ENCODE measurements at places on chromosomes 7 and 10.

DNA sequence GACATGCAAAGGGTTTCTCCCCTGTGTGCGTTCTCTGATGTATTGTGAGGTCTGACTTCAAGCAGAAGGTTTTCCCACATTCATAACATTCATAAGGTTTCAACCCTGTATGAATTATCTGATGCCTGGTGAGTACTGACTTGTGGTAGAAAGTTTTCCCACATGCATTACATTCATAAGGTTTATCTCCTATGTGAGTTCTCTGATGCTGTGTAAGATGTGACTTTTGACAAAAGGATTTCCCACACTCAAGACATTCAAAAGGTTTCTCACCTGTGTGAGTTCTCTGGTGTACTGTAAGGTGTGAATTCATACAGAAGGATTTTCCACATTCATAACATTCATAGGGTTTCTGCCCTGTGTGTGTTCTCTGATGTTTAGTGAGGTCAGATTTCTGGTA is 45.1 kb downstream of the ZNF33B start:
- no peak for DNase-seq

- DNase-seq: no peak
Measured at GRCh38 chr7:31873816-31874597, 187.0 kb downstream of the PPP1R17 start.

- DNase-seq: no peak
Measured at GRCh38 chr7:112266595-112267270, 60.2 kb downstream of the ZNF277 start.

DNA sequence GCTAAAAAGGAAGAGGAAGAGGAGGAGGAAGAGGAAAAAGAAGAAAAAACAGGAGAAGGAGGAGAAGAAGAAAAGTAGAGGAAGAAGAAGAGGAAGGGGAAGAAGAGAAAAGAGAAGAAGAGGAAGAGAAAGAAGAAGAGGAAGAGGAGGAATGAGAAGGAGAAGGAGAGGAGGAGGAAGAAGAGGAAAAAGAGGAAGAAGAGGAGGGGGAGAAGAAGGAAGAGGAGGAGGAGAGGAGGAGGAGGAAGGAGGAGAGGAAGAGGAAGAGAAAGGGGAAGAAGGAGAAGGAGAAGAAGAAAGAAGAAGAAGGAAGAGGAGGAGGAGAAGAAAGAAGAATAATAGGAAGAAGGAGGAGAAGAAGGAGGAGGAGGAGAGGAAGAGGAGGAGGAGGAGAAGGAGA is 96.4 kb upstream of the GNA12 start:
- DNase-seq: no peak

- DNase-seq: no peak
Measured at GRCh38 chr7:13860734-13861133, 128.7 kb downstream of the ETV1 start.

DNA sequence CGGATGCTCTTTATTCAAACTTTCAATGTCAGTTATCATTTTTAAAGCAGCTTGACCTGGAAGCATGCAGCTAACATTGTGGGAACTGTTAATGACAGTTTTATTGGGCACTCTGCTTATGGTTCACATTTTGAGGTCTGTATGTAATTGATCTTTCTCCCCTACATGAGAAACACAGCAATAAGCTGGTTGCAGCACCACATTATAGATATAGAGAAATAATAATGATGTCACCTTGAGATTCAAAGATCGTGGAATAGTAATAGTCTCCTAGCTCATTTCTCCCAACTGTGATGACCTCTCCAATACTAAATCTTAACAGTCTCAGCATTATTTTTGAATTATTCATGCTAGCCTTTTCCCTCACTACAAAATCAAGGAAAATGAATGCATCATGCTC is 22.7 kb upstream of the MGMT start:
- DNase-seq: no peak

- no peak for DNase-seq
Measured at GRCh38 chr7:44893710-44894234, 8.4 kb upstream of the PURB start.

GRCh38 chr7:124032369-124033094 is at the start of gene TMEM229A:
TMEM229A (minus strand) TSS chr7:124033067; CDS start chr7:124033003, 64 bp downstream.
- peak; percentile 7 for DNase-seq

DNA sequence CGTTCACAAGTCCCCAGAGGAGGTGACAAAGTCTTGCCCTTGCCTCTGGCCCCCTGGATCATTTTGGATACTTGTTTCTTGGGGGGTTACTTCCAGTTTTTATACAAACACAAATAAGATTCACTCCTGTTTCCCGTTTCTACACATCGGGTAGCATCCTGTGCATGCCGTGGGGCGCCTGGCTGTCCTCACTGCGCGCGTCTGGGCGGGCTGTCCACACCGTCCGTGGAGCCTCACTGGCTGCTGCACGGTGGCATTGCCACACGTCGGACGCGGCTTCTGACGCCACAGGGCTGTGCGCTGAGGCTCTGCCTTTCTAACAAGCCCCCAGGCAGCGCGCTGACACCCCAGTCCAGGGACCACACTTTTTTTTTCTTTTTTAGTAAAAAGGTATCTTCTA is 18.4 kb downstream of the BNIP3 start:
- DNase-seq: no peak

DNA sequence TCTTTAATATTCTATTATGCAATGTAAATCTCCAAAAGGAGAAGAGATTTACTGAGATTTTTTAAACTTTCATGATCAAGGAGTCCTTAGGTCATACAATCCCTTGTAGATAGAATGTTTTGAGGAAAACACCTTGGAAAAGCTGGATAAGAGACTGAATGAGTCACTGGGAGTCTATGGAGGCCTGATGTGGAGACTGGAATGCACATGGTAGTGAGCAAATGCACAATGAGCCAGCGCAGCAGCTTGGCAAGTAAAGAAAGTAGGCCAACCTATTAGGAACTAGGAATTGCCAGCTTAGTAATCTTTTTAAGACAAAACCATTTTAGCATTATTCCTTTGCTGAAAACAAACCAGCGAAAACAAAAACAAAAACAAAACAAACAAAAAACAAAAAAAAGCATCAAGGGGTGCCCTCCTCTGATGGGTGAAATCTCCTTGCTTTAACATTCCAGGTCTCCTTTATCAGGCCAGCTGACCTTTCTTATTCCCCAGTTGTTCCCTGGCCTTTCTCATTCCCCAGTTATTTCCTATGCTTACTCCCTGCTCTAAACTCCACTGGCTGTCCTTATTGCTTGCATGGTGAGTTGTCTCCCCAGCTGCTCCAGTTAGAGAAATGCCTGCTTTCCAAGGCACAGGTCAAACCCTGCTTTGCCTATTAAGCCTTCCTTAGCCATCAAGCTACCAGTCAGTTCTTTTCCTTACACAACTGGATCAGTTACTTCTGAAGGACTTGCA is 135.8 kb downstream of the PLCE1 start:
- no peak for DNase-seq

GRCh38 chr10:12252882-12253546 is 57.0 kb downstream of the CDC123 start:
- no peak for DNase-seq

DNA sequence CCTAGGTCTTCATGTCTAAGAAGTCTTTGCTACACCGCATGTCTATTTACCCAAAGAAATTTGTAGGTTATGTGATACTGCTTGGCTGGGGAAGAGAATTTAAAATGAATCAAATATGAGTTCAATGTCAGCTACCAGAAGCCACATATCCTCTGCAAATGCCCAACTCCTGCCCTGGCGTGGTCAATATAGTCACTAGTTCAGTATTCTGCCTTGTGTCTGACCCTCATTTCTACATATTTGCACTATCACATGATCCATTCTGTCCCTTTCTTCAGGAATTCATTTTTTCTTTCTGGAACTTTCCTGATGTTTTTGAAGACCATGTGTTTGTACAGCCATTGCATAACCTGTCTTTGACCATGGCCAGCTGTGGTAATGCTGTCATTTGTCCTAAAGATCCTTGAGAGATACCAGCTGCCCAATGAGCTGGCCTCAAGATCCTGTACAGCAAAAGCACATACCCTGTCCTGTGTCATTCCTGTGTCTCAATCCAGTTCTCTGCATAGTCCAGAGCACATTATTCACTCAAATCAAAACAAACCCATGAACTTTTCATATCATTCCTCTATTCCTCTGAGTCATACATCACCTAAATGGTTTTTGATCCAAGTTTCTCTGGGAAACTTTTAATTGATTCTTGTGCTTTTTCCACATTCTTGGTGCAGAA is 524.5 kb downstream of the PARD3 start:
- no peak for DNase-seq

DNA sequence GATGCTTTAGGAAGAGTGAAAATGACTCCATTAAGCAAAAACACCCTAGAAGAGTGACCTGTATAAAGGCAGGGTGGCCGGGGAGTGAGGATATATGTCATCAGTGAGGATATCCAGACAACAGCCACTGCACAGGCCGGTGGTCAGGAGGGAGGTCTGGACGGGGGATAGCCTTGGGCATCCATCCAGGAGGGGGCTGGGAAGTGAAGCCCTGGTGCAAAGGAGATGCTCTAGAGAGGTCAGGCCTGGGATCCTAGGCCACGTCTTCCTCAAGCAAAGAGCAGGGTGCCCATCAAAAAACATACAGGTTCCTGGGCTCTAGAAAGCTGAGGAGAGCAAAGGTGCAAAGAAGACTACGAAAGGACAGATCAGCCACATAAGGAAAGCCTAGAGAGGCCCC is 25.6 kb downstream of the FAM171A1 start:
- no peak for DNase-seq

DNA sequence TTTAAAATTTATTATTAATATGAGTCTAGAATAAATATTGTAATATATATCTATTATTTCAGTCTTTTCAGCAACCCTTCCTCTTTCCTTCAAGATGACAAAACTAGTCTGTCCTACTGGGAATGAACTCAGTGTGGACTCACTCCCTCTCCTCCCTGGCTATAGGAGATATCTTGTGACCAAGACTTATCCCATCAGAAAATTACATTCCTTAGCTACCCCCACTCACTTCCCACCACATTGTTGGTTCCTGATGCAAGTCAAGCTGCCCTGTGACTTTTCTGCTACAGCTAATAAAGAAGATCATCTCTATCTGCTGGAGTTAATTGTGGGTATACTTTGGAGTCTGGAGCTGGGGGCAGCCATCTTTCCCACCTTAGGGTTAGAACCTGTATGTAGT is 28.0 kb upstream of the MCU start:
- DNase-seq: no peak

GRCh38 chr10:104844073-104844472 is 203.0 kb downstream of the SORCS3 start:
- no peak for DNase-seq

DNA sequence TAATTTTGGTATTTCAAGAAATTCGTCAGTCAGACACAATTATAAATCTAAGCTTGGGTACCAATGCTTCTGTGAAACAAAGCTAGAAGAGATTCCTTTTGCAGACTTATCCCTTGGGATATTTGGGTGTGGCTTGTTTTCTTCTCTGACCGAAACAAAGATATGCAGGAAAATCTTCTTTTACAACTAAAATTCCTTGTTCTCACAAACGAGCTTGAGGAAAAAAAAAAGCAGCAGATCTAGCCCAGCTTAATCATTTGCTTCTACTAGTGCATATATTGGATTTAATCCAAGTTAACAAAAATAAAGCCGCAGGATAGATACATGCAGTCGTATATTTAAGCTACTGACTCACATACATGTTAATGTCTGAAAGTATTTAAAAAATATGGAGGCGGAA is 104.2 kb downstream of the PRTFDC1 start:
- no peak for DNase-seq

- no peak for DNase-seq
Measured at GRCh38 chr7:151725844-151726651, 150.9 kb downstream of the PRKAG2 start.

- no peak for DNase-seq
Measured at GRCh38 chr7:117652943-117653680, 173.3 kb downstream of the CFTR start.

Data from kidney epithelial cell (primary cell).